Nucleus accumbens (tissue), 56 donors: ENCODE measurements at places on chromosomes 11 and 22.

- peak; percentile 34 for DNase-seq
These were observed 486 bp downstream of the STIM1 start for GRCh38 chr11:3855808-3856491.

GRCh38 chr22:48926643-48927042, 901.0 kb downstream of the BRD1 start:
- DNase-seq, result no peak

- DNase-seq, result no peak
These were observed 46.0 kb downstream of the RPL27A start for GRCh38 chr11:8728563-8728962.

- no peak for DNase-seq
These were observed 17.2 kb downstream of the PPFIBP2 start for GRCh38 chr11:7531011-7531410.

DNA sequence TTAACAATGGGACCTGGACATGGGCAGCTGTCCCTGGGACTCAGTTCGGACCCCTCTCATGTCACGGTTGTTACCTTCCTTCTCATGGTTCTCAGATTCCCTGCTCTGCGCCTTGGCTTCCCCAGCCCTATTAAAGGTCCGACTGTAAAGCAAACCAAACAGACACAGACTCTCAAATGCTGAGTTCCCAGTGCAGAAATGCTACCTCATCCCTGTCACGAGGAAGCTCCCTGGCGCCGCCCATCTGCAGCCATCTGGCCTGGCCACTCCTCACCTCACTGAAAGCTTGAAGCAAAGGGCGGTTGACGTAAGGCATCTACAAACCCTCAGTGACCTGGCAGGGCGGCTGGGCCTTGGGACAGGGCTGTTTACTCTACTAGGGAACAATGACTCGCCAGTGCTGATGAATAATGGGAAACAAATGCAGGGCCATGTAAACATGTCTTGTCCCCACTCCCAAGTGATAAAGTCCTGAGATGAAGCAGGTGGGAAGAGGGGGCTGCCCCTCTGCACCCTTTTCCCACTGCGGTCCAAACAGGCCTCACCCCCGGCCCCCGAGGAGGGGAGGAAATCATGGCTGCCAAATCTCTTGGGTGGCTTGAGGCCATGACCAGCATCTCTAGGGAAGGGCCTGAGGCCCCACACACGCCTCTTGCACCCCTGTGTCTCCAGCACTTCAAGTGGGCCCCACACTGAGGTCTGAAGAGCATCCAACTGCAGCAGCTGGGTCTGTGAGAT, 49.3 kb downstream of the SCUBE1 start:
- DNase-seq, result no peak

- DNase-seq, result no peak
These were observed 186.0 kb upstream of the CNTN5 start for GRCh38 chr11:98834776-98835175.

DNA sequence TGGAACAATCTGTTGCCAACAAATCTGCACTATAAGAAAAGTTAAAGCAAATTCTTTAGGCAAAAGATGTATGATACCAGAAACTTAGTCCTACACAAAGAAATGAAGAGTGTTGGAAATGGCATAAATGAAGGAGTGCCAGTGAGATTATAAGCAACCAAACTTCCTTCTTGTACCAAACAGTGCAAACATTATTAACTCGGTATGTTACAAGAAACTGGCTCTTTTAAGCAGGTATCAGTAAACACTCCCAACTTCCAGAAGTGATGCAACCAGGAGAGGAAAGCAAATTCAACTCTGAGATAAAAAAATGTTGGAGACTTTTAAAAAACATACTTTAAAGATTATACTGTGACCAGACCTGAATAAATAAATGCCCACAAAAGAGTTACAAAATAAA, 28.5 kb downstream of the COPB1 start:
- no peak for DNase-seq

GRCh38 chr11:134792044-134792443, 380.0 kb upstream of the B3GAT1 start:
- no peak for DNase-seq

DNA sequence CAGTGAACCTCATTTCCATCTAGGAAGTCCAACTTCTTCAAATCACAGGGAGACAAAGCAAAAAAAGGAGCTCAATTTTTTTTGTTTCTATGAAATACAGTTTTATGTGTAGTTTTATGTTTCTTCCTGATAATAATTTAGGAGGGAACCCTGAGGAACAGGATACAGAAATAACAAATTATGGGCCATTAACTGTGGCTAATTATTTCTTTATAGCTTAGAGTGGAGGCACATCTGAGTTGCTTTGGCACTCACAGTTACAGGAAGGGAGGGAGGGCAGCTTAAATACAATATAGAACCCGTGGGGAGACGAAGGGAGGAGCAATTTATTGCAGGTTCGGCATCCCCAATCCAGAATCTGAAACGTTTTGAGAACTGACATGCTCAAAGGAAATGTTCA, 37.1 kb upstream of the HORMAD2 start:
- no peak for DNase-seq

DNA sequence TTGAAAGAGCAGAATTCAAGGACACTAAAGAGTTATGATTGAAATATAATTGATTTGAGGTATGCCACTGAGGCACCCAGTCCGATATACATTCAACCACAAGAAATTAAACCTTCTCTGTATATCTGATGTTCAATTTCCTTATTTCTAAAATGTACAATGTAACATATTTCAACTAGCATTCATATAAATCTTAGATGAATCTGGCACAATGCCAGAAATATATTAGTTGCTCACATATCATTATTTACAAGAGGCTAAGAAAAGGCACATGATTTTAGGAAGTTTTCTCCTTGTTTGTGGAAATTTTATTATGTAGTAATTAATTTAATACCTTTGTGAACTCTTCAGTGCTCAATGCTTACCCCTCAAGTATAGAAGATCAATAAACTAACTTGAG, 532.3 kb downstream of the KCNA4 start:
- DNase-seq, result no peak

GRCh38 chr22:35542157-35542938, 1.7 kb downstream of the RASD2 start:
- DNase-seq, result no peak

- DNase-seq, result no peak
These were observed 36.5 kb upstream of the ARFGAP3 start for GRCh38 chr22:42893371-42894150.

GRCh38 chr11:72974487-72975205, 160.4 kb downstream of the ATG16L2 start:
- DNase-seq, result no peak

- DNase-seq, result no peak
These were observed 16.9 kb upstream of the AMOTL1 start for GRCh38 chr11:94751218-94751609.

- DNase-seq, result peak; percentile 66
These were observed 392.1 kb downstream of the NTM start for GRCh38 chr11:131762346-131763110.

DNA sequence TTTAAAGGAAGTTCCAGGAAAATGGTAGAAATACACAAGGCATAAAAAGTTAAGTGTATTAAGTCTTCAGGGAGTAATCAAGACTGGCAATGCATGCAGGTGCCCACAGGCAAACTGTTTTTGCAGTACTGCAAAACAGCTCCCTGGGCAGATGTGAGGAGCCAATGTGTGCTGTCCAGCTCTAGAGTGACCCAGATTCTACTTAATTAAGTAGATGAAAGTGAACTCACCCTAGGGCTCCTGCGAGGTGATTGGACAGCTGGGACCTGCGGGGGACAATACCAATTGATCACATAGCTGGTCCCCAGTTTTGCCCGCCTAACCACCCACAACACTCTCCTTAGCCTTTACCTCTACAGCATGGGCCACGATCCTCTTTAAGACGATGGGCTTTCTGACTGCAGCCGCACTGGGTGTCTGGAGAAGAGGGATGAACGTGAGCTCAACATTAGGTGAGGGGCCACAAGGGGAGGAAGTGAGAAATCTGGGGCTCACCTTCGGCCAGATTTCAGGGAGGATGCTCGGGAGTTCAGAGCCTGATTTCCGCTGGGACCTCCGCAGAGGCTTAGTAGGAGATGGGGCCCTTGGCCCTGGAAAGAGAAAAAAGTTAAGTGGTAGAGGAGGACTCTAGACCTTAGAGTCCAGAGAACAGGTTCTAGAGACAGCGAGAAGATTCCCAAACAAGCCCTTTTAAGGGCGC, 556 bp downstream of the CDCA5 start:
- no peak for DNase-seq

GRCh38 chr11:126840975-126841374, 159.6 kb downstream of the KIRREL3 start:
- no peak for DNase-seq

DNA sequence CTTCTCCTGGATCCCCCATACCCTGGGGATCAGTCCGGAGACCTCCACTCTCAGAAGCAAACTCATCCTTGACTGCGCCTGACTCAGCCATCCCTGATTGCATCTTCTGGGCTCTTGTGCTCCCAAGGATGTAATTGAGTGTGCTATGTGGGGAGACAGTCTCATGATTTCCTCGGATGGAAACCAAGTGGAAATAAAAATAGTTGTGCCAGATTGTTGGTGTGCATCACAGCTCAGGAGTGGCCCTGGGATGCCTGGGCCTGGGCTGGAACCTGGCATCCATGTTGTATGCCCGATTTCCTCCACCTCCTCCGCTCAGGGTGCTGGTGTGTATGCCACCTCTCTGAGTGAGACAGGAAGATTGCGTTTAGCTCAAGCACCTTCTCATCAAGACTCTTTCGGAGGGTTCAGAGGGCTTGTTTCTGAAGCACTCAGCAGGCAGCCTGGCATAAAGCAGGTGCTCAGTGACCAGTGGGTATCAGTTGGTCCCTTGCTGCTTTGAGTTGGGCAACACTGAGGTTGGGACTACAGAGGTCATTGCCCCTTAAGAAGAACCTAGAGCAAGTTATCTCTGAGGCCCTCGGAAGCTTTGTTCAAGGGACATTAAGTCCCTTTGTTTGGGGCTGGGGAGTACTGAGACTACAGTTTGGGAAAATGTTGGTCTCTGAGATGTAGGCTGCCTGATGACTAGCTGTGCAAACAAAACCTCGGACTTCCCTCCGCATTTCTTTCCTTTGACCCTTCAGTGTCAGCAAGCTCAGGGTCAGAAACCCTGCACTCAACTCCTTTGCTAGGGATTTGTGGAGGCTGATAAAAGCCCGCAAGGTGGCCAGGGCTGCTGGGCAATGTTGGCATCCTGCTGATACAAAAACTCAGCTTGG, 24.8 kb upstream of the MICAL2 start:
- DNase-seq, result no peak

DNA sequence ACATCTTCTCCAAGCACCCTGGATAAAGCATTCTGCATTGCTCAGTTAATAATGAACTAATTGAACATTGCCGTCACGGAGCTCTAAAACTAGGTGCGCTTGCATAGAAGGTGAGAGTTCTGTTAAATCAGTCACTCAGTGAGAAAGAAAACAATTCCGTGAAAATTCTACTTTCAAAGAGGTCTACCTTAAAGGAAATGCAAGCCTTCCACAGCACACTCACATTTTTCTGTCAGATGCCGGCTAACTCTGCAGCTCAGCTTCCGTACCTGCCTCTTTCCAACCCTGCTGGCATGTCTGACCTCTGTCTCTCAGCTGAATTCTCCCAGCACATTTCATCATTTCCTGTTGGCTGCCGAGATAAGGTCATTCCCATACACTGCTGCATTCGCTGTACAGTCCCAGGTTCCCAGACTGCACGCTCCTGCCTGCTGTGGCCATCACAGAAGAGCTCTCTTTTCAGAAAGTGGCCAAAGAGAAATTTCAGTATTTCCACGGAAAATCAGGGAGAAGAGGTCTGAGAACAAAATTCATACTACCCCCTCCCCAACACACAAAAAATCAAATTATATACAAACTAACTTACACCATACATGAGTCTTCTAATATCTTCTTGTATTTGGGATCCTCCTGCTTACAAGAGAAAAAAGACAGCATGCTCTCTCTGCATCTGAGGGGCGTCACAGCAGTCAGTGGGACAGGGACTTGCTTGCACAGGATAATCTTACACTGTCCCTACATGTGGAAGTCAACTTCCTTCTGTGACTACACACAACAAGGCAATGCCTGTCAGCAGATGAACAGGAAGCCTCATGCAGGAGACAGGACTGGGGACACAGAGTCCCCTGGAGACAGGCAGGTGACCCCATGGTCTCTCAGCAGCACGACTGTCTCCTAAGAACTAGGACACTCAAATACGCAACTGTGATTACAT, 55.1 kb downstream of the PACSIN2 start:
- DNase-seq, result no peak

DNA sequence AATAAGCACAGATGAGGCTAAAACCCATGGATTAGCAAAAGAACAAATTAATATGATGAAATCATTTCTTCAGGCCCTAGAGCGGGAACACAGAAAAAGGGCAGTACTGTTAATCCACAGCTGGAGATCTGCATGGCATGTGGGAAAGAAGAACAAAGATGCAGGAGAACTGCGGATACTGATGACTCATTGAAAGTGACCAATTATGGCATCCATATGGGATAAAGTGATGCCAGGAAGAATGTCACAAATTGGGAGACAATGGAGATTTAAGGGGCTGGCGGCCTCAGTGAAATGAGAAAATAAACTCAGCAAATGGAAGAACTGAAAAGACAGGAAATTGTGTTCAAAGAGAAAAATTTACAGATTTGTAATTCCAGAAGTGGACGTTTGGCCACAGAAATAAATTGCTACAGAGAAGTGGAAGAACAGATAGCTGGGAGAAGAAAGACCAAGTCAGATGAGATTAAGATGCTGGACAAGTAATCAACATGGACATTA, 39.4 kb downstream of the SIK3 start:
- DNase-seq, result no peak
